SK-MEL-5 (cell line): ENCODE measurements at places on chromosomes 2 and 18. TPM values are rescaled to one million over a fixed set of nuclear protein-coding genes. Genes with fewer than 3 reads are reported as not detected.
A peak's percentile ranks its signal among the peaks of the same experiment; 100 is the strongest.

CELF4 gene
- not detected in 2 replicates for total RNA-seq

DNA sequence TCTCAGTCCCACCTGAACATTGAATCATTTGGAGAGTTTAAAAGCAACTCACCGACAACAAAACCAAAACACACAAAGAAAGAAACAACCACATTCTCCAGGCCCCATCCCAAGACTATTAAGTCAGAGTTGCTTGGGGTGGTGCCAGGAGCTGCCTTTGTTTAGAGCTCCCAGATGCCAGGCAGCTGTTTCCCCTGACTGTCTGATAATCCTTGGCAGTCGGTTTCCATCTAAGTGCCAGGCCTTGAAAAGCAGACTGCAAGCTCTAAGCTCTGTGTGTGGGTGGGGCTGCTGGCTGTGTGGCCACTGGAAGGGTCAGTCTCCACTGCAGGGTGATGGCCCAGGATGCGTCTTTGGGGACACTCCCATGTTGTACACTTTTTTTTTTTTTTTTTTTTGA is 255.3 kb upstream of the AGAP1 start:
- no peak for DNase-seq

NGEF gene
- not detected in 2 replicates for total RNA-seq

- DNase-seq = no peak
These were observed 128.4 kb downstream of the IRS1 start for GRCh38 chr2:226671141-226671676.

CTAGE1 gene
- 0.03 TPM in 1 of 2 replicates, not detected in the other for total RNA-seq

CRYBA2 gene
- total RNA-seq = not detected in 2 replicates

DNA sequence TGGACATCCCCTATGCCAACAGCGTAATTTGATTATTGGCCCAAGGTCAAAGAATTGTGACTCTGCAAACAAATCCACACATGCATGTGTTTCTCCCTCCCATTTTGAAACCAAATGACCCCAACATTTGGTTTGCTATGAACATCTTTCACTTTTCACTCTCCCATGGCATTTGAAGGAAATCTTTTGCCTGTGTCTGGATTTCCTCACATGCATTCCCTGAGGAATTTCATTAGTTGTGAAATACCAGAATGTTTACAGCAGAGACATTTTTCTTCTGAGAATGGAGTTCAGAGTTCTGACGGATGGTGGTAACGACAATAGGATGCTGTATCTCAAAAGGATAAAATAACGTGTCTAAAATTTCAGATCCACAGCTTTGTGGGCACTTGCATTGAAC is 60.3 kb upstream of the LMAN1 start:
- DNase-seq = no peak

SIGLEC15 gene
- total RNA-seq = 0.05 TPM in 1 of 2 replicates, not detected in the other

- DNase-seq = no peak
These were observed 264.5 kb upstream of the PIK3C3 start for GRCh38 chr18:41690332-41691127.

GRCh38 chr2:32453242-32454062 is 96.6 kb downstream of the BIRC6 start:
- DNase-seq = no peak

DNA sequence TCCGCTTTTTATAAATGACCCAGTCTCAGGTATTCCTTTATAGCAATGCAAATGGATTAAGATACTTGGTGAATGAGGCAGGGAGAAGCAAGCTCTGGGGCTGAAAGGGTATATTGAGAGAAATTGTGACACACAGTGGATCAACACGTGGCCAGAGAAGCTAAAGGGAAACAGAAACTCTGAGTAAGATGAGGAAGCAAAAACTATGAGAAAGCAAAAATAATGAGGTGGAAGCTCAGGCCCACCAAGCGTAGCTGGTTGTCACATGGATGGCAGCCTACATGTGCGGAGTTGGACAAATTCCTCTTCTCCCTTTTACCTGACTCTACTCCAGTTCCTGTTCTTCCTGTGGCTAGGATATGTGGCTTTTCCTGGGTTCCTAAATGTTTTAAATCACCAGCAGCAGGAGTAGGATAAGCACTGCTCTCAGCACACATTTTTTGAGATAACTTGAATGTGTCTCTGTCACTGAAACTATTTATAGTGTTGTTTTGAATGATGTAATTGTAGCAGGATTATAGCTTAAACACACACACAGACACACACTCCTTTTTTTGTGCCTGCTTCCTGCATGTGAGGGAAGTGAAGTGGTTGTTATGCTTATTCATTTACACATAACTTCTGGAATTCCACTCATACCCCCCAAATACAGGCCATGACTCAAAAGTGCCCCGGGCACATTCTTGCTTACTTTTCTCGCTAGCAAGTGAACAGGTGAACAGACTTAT is 30.1 kb upstream of the EPC2 start:
- peak; percentile 56 for DNase-seq

ASB18 gene
- not detected in 2 replicates for total RNA-seq

- DNase-seq = no peak
These were observed 368.8 kb downstream of the NUP35 start for GRCh38 chr2:183493040-183493439.

DNA sequence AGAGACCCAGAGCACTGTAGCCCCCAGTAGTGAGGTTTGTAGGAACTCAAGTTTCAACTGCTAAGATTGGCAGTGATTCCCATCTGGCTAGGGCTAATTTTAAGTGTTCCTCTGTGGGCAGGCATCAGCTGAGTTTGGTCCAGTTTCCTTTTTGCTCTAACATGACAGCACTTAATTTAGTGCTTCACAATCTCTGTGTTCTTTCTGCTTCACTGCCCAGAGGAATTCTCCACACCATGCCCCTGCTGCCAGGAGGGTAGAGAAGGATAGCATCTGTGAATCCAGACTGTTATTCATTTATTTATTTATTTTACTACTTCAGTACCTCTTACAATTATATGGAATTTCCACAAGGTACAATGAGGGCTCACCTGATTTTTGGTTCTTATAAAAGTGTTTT is 549.9 kb upstream of the FSIP2 start:
- DNase-seq = no peak

C2orf66 gene
- total RNA-seq = not detected in 2 replicates

- no peak for DNase-seq
These were observed 122.3 kb upstream of the DDX18 start for GRCh38 chr2:117692001-117692763.

GRCh38 chr18:13793819-13794218 is 30.1 kb upstream of the MC5R start:
- DNase-seq = peak; percentile 7

ADAM23 gene
- total RNA-seq = 7.6 and 9.3 TPM in 2 replicates

GRCh38 chr18:57296336-57296735 is 56.0 kb upstream of the ST8SIA3 start:
- no peak for DNase-seq

GRCh38 chr18:50030146-50030545 is 164.8 kb downstream of the MYO5B start:
- DNase-seq = no peak

- DNase-seq = no peak
These were observed 44.2 kb downstream of the CYP27C1 start for GRCh38 chr2:127175751-127176354.
